GM23248 (cell line): ENCODE measurements at places on chromosomes 5 and 9. TPM values are rescaled to one million over a fixed set of nuclear protein-coding genes. Genes with fewer than 3 reads are reported as not detected.
A peak's percentile ranks its signal among the peaks of the same experiment; 100 is the strongest.

Gene NR2F1
- polyA plus RNA-seq, result 4.5 and 5.6 TPM in 2 replicates

Gene MCC
- polyA plus RNA-seq, result 3.1 and 3.4 TPM in 2 replicates

- no peak for DNase-seq
These were observed 1194.6 kb upstream of the WWC1 start for GRCh38 chr5:167096816-167097215.

DNA sequence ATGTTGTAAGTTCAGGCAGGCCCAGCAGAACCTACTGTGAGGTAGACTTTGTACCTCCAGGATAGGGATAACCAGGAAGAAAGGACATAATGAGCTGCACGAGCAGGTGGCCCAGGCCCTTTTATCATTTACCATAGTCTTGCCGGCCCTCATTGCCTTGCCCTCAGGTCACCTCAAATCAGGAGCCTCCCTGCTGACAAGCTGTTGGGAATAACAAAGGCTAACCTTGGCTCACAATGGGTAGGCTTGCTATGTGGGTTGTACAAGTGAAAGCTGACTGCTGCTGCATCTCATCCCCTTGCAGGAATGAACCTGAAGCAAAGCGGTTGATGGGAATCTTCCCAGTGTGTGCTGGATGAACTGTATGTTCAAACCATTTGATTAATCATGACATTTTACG lies 159.5 kb upstream of the ACTBL2 start:
- DNase-seq, result no peak

DNA sequence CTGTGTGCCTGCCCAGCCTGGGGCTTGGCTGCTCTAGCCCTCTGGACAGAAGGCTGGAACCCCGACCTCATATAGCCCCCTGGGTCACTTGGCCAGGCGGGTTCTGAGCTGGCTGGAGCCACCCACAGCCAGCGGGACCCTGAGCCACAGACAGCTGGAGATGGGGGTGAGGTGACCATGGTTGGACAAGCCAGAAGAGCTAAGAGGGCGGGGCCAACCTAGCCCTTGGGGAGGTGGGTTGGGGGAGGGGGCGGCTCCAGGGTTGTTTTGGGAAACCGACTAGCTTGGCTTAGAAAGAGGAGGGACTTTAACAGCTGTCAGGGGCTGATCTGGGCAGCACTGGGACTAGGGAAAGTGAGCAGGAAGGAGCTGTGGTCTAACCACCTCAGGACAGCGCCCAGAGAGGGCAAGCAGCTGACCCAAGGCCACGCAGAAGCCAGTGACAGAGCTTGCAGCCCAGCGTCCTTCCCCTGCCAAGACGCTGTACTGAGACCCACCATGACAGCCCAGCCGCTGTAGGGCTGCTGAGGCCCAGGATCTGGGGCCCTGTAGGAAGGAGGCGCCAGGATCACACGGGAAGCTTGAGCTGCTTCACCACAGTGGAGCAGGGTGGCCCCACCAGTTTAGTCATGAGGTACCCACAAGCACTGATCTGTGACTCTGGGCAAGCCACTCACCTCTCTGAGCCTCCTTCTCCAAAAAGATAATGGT lies 2.2 kb downstream of the AIF1L start:
- no peak for DNase-seq

Gene DNM1
- 13.7 and 19.0 TPM in 2 replicates for polyA plus RNA-seq

GRCh38 chr5:158701007-158701391 lies 398.7 kb downstream of the EBF1 start:
- DNase-seq, result no peak

DNA sequence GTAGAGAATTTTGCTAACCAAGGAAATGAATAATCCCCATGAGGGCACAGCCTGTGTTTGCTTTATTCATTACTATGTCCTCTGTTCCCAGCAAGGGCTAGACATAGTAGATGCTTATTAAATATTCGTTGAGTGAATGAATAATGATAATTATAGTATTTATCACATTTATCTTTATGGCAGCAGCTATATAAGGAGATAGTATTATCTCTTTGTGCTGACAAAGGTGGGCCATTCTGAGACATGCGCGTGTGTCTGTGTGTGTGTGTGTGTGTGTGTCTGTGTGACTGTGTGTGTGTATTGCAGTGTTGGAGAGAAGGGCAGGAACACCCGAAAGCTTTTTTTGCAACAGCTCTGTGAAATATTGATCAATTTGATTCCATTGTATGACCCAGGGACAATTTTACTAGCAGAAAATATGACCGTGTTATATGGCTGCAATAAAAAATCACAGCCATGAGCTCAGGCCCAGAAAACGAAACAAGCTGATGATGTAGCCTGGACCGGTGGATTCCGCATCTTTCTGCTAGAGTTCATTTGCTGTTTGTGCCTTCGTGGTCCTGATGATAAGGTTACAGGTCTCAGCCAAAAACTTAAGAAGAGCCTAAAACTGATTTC lies 39.8 kb downstream of the ZNF618 start:
- DNase-seq, result no peak

DNA sequence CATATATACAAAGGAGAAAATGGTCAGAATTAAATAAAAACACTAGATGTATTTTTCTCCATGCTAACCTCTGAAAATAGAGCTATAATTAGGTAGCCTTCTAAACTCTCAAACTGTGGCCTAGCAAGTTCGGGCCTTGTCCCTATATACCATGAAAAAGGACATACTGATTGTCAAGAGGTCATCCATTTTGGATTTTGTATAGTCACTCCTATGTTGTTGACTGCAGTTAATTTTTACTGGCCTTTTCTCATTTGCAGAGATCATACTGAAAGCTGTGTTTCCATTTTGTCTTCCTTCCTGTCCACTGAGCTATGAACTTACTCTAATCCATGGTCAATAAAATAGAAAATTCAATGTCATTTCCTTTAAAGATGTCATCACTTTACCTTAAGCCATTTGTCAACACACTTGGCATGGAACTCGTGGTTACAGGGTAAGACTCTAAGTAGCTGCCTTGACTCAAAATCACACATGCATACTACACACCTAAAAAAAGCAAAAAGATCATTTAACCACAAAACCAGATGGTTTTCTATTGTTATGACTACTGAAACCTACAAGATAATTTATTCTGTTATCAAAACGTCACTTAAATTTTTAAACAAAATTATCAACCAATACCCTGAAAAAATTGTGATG lies 58.0 kb downstream of the RNF38 start:
- no peak for DNase-seq

GRCh38 chr5:10632110-10632761 lies 68.4 kb downstream of the ANKRD33B start:
- no peak for DNase-seq

DNA sequence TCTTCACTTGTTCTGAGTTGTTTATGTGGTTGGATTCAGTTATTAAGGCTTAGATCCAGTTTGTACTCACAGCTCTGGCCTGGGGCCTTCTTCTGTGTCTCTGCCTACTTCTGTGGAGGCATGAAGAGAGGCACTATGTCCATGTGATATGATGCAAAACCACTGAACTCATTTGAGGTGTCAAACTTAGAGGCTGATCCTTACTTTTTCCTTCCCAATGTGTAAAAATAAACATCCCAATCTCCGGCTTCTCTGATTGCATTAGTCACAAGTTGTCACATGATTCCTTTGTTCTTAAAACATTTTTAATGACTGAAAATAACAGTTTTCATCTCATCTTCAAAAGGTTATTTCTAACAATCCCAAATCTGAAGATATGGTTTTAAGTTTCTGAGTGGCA lies 276.0 kb upstream of the RGMB start:
- peak; percentile 7 for DNase-seq

Gene CFAP157
- polyA plus RNA-seq, result 0.43 and 0.55 TPM in 2 replicates

GRCh38 chr9:95137587-95138145 lies 179.8 kb downstream of the FANCC start:
- no peak for DNase-seq

DNA sequence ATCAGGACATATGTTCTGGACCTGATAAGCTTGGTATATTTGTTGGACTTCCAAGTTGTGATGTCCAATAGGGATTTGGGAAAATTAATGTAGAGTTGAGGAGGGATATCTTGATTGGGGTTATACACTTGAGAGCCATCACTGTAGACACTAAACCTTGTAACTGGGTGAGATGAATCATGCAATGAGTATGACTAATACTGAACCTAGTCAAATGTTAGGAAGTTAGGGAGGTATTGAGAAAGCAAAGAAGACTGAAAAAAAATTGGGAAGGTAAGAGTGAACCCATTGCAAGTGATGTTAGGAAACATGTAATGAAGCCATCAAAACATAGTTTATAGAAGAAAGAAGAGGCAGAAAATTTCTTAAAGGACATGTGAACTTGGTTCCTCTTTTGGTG lies 668.4 kb upstream of the CDH9 start:
- DNase-seq, result no peak

- no peak for DNase-seq
These were observed 25.6 kb downstream of the ISOC1 start for GRCh38 chr5:129120158-129120581.

GRCh38 chr5:30991462-30991861 lies 202.0 kb upstream of the CDH6 start:
- DNase-seq, result no peak

DNA sequence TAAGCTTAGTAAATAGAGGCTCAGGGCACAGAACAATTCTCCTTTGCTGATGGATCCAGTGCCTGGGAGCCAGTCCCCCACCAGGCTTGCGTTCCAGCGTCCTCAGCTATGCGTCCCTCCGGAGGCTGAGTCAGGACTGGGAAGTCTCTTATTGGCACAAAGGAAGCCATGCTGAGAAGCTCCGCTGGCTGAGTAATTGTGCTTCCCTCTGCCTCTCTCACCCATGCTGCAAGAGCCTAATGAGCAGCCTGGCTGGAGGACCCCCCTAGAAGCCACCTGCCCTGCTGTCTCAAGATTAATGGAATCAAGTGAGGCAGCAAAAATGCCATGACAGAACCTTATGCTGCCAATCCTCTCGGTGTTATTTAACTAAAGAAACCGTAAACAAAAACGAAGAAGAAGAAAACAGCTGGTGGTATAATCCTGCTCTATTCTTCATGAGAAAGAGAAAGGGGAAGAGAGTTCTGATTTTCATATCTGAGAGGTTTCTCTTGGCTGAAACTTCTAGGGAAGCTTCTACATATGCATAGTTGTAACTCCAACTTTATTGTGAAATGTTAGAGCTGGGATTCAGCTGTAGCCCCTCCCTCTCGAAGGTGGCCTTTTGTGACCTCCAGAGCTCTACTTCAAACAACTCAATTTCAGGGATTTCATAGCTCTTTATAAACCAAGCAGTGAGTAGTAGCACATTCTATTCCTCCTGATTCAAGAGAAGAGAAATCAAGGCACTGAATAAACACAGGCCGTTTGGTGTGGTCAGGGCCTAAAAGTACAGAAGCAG lies 185.4 kb upstream of the SEMA6A start:
- no peak for DNase-seq

DNA sequence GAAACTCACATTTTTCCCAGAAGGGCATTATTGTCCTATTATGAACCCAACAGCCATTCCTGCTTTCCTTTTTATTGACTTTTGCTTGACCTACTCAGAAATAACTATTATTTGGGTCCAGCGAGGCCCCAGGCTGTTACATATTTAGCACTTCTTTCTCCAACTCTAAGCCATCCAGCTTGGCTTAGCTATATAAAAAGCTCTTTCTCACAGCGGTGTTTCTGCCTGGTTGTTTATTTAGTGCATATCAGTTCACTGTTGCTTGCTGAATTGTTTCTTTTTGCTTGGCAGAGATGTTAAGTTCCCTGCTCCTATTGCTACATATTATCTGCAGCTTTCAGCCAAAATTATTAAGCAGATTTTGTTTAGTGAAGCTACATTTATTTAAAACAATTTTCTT lies 1156.8 kb upstream of the SEMA6A start:
- no peak for DNase-seq

- peak; percentile 50 for DNase-seq
These were observed 42.1 kb upstream of the STXBP1 start for GRCh38 chr9:127569886-127570401.

GRCh38 chr5:57382655-57383054 lies 100.0 kb downstream of the ACTBL2 start:
- DNase-seq, result peak; percentile 15

DNA sequence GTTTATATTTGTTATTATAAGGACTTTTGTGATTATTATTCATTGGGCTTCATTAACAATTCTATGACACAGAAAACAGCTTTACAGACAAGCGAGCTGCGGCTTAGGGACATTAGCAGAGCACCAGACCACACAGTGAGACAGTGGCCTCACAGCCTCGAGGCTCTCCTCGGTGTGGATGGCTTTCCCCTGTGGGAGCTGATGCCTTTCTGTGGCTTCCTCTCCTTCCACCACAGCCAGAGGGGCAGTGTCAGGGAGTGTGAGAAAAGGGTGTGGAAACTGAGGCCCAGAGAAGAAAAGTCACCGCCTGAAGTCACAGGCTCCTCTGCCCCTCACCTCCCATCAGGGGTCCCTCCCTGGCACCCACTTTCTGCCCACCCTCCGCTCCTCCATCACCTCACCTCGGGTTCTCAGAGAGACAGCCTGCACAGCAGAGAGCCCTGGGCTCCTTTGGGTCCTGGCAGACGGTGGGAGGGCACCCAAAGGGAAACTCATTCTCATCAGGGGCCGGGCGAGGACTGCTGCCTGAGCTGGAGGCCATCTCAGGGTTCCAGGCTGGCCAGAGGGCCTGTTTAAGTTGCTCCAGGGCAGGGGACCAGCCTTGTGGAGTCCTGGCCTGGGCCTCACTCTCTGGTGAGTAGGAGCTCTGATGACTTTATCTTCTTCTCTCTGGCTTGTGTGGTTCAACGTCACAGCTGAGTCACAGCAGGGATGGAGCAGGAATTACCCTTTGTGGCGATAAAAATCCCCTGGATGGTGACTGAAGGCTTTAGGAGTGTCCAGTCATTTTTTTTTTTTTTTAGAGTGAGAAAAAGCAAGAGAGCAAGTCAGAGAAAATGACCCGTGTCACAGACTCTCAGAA lies 830 bp downstream of the TRAF1 start:
- peak; percentile 87 for DNase-seq

Gene SPAAR
- polyA plus RNA-seq, result 0.23 and 0.39 TPM in 2 replicates

GRCh38 chr5:108521841-108522506 lies 140.1 kb upstream of the FBXL17 start:
- DNase-seq, result peak; percentile 73

Gene JAKMIP2
- polyA plus RNA-seq, result 0.11 and 0.23 TPM in 2 replicates

- no peak for DNase-seq
These were observed 29.4 kb downstream of the CHD1 start for GRCh38 chr5:98899456-98899855.

- no peak for DNase-seq
These were observed 40.3 kb downstream of the GLDC start for GRCh38 chr9:6605202-6605601.

- no peak for DNase-seq
These were observed 2.8 kb downstream of the ASB6 start for GRCh38 chr9:129639034-129639630.

Gene GRM6
- polyA plus RNA-seq, result 0.04 TPM in 1 of 2 replicates, not detected in the other

Gene FAM151B
- polyA plus RNA-seq, result 2.6 and 4.4 TPM in 2 replicates

DNA sequence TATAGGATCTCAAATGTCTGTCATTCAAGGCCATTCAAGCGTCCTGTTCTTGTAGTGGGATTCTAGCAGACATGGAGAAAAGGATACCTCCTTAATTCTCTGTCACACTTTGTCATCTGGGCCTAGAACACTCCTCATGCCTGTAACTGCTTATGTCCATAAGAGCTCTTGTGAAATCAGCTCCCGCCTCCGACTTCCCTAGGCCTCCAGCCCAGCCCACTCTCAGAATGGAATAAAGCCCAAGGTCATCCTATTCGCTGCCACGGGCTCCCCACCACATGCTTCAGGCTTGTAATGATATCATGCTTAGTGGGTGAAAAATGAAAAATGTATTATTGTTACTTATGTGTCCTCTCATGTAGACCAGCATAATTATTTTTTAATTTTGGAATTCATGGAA lies 632.5 kb downstream of the ISL1 start:
- no peak for DNase-seq

- DNase-seq, result no peak
These were observed 116.6 kb upstream of the MAP3K1 start for GRCh38 chr5:56698463-56699381.

Gene EGFL7
- 15.3 and 15.7 TPM in 2 replicates for polyA plus RNA-seq

Gene KCNV2
- polyA plus RNA-seq, result not detected in 2 replicates
